ENCODE measurements at places on chromosomes 12 and 14. TPM values are rescaled to one million over a fixed set of nuclear protein-coding genes. Genes with fewer than 3 reads are reported as not detected.

DNA sequence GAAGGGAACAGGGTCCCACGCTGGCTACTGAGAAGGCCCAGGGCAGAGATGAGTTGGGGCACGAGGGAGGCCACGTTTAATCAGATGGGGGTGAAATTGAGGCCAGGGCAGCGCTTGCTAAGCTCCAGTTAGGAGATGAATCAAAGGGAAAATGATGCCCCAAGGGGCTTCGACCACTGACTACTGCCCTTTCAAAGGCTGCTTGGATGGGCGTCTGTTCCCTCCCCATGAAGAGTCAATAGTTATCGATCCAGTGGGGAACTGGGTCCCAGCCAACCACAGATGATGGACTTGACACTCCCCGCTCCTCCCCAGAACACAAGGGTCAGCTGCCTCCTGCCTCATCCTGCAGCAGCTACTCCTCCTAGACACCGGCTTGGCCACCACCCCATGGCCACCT lies 55.6 kb downstream of the ESRRB start:
- H3K4me3 ChIP-seq: no peak overlapping the region
- DNase-seq: no peak
- H3K36me3 ChIP-seq: no peaks in the 10 kb centered on the region
- H3K4me1 ChIP-seq: no peaks in the 10 kb centered on the region

TRIM9 gene
- total RNA-seq: 2.4 TPM

GRCh38 chr12:27422697-27423096 lies 23.8 kb upstream of the SMCO2 start:
- H3K27ac ChIP-seq: no peak overlapping the region
- DNase-seq: no peak
- no peaks in the 10 kb centered on the region for H3K27me3 ChIP-seq
- H3K36me3 ChIP-seq: peaks cover 2% of the 10 kb centered on the region

DNA sequence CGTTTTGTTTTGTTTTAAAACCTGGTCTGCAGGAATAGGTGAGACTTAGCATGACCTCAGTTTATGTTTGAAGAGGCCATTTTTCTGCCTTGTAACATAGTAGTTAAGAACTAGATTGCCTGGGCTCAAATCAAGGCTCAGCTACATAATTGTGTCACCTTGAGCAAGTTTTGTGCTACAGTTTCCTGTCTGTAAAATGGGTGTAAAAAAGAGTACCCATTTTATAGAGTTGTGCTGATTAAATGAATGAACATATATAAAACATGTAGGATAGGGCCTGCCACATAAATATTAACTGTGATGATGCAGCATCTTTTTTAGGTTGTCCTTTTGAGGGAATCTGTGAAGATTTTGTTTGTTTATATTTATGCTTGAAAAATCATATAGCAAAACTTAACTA lies 7.2 kb downstream of the WNK1 start:
- H3K4me3 ChIP-seq: peak overlapping the region; percentile 25
- H3K27ac ChIP-seq: peak overlapping the region; percentile 73
- peaks cover 66% of the 10 kb centered on the region for H3K4me1 ChIP-seq
- peaks cover 54% of the 10 kb centered on the region for H3K36me3 ChIP-seq
- DNase-seq: no peak

DNA sequence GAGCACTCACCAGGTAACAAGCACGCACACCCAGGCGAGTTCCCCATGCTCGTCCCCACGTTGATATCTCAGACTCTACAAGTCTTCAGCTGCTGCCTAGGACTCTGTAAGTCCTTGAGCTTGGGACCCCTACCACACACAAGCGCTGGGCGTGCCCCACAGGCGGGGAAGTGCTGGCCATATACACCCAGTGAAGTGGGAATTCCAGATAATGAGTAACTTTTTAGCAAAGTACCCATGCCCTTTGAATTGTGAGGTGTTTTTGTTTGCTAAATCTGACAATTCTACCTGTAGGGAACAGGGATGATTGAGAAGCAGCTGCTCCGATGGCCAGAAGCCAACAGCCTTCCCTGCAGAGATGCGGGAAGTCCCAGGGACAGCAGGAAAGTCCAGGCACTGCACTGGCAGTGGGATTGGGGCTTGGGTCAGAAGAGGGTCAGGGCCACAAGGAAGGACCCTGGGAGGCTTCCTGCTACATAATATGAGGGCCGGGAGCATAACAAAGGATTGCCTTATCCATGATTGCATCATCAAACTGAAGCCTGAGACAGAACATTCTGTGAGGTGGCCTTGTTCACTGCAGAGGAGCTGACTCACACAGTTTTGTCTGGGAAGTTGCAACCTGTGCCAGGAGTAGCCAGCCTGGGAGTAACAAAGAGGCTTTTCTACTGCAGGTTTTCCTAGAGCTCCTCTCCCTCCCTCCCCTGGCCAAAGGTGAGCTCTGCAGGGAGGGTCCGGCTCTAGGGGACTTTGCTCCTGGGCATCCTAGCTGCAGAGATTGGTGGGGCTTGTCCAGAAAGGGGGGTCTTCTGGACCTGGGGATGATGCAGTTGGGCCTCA lies 13.2 kb upstream of the SERPINA3 start:
- H3K4me3 ChIP-seq: no peak overlapping the region
- no peaks in the 10 kb centered on the region for H3K4me1 ChIP-seq
- no peak overlapping the region for H3K27ac ChIP-seq
- no peaks in the 10 kb centered on the region for H3K36me3 ChIP-seq

LBHD2 gene
- total RNA-seq: not detected

PRR13 gene
- 266 TPM for total RNA-seq

SYCP3 gene
- total RNA-seq: not detected

CIROP gene
- total RNA-seq: not detected

CLEC4D gene
- total RNA-seq: not detected

GRCh38 chr12:74489543-74489942 lies 48.1 kb upstream of the ATXN7L3B start:
- DNase-seq: no peak
- peaks cover 10% of the 10 kb centered on the region for H3K4me1 ChIP-seq
- H3K4me3 ChIP-seq: no peak overlapping the region
- H3K27ac ChIP-seq: no peak overlapping the region

DNA sequence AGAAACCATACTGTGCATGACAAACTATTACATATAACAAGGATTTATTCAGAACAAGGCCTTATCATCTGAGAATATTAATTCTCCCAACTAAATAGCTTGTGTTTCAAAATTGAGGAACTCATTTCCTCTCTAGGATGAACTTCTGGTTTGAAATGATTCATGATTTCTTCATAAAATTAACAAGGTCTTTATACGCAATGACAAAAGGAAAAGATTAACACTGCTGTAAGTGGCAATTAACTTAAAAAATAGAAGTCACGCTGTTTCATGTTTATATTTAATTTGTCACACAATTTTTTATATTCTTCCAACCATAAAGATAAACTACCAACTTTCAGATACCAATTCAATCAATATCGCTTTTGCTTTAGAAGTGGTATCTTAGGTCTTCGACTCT lies 80.8 kb downstream of the GRIP1 start:
- H3K27me3 ChIP-seq: no peaks in the 10 kb centered on the region
- no peaks in the 10 kb centered on the region for H3K36me3 ChIP-seq
- DNase-seq: no peak
- no peak overlapping the region for H3K4me3 ChIP-seq

DNA sequence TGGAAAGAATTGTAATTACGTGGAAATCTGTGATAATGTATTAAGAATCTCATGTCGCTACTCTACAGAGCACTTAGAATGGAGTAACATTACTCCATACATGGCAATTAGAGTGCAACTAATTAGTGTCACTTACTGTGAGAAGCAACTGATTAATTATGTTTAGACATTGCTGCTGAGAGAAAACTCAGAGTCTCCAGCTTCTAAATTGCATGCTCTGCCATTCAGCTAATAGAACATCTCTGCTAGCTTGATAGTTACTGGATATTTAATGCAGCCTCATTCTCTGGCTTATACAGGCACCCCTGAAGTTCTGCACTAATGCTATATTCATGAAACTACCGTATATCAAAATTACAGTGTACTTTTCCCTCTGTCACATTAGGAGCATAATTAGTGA lies 338.4 kb downstream of the ADAMTS20 start:
- peaks cover 2% of the 10 kb centered on the region for H3K4me1 ChIP-seq
- H3K27me3 ChIP-seq: no peaks in the 10 kb centered on the region
- DNase-seq: no peak
- no peak overlapping the region for H3K27ac ChIP-seq
- H3K36me3 ChIP-seq: no peaks in the 10 kb centered on the region

PTPRB gene
- not detected for total RNA-seq

DNA sequence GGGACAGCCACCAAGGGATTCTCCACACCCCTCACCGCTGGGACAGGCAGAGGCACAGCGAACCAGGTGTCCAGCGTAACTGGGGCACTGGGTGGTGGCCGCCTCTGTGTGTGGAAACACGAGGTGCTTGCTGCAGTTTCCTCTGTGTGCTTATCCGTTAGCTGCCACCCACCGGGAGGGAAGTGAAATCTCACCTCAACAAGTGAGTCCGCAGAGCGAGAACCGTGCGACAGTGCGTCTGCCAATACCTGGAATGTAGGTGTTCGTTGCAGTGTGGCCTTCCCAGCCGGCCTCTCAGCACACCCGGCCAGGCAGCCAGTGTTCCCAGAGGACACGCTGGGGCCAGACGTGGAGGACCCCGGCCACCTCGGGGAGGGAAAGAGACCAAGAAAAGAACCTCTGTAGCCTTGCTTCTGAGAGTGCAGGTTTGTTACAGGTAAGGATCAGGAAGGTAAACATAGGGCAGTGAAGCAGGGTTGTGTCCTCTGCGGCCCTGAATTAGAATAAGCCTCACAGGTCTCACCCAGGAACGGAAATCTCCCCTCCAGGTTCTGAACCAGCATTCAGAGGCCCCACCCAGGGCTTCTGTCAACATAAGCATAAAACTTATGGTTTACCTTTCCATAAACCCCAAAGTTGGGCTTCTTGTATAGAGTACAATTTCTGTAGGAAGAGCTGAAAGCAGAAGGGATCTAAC lies 1.5 kb downstream of the BCL2L14 start:
- peaks cover 13% of the 10 kb centered on the region for H3K4me1 ChIP-seq

GRCh38 chr14:84894254-84894653 lies 635.7 kb upstream of the FLRT2 start:
- H3K4me3 ChIP-seq: no peak overlapping the region
- no peaks in the 10 kb centered on the region for H3K4me1 ChIP-seq
- H3K27me3 ChIP-seq: no peaks in the 10 kb centered on the region
- no peak overlapping the region for H3K27ac ChIP-seq
- H3K36me3 ChIP-seq: no peaks in the 10 kb centered on the region

WSCD2 gene
- total RNA-seq: not detected

LDHB gene
- 1,852 TPM for total RNA-seq

- peaks cover 9% of the 10 kb centered on the region for H3K36me3 ChIP-seq
- peak overlapping the region; percentile 80 for H3K4me3 ChIP-seq
- H3K27me3 ChIP-seq: no peaks in the 10 kb centered on the region
- DNase-seq: peak; percentile 71
Observed at GRCh38 chr12:7130701-7131501, 730 bp downstream of the CLSTN3 start.

SENP1 gene
- total RNA-seq: 44.4 TPM

DNA sequence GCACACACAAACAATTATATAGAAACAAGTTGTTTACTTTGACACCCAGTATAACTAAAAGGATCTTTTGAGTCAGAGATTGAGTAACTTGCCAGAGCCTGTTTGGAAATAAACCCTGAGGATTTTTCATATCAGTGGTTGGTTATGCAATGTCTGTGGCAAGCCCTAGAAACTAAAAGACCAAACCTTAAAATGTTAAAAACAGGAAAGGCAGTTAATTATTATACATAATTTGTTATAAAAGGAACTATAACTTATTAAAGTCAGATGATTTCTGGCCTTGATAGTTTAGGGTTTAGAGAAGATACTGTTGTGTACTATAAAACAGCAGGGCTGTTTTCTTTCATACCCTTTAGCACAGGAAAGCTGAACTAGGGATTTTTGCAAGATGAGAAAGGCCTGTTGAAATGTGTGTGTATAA lies 44.1 kb downstream of the PSEN1 start:
- no peak overlapping the region for H3K4me3 ChIP-seq
- H3K36me3 ChIP-seq: peaks cover 23% of the 10 kb centered on the region
- peak overlapping the region; percentile 1 for H3K27ac ChIP-seq
- no peak for DNase-seq
- no peaks in the 10 kb centered on the region for H3K27me3 ChIP-seq

- H3K4me1 ChIP-seq: no peaks in the 10 kb centered on the region
- H3K36me3 ChIP-seq: no peaks in the 10 kb centered on the region
- no peaks in the 10 kb centered on the region for H3K27me3 ChIP-seq
- no peak overlapping the region for H3K27ac ChIP-seq
Observed at GRCh38 chr12:24649634-24650033, 299.3 kb downstream of the BCAT1 start.

DNA sequence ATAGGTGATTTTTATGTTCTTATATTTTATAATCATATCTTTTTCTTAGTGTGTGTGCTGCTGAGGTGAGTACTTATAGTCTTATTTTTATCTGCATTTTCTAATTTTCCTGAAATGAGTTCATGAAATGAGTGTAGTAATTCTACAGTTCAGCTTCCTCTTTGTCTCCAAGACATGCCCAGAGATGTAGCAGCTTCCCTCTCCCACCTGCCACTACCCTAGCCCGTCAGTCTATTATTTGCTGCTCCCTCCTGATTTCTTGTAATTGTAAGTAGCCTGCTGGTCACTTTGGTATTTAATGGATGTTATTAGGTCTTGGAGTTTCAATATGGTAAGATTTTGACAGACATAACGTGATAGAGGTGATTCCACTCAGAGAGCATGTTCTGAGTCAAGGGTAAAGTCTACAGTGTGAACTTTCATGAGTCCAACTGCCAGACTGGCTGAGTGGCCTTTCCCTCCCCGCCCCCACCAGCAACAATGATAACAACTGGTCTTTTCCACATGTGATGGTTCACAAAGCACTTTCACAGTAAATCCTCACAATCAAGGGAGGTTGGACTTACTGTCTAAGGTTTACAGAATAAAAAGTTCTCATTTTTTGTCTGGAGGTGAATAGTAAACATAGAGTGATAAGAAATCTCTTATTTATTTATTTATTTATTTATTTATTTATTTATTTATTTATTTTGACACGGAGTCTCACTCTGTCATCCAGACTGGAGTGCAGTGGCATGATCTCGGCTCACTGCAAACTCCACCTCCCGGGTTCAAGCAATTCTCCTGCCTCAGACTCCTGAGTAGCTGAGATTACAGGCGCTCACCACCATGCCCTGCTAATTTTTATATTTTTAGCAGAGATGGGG lies 4.2 kb upstream of the RIPK3 start:
- DNase-seq: no peak
- peaks cover 16% of the 10 kb centered on the region for H3K27me3 ChIP-seq
- H3K4me3 ChIP-seq: no peak overlapping the region
- no peak overlapping the region for H3K27ac ChIP-seq

KLRC2 gene
- total RNA-seq: not detected

GRCh38 chr12:124406043-124406442 lies 111.2 kb downstream of the RFLNA start:
- H3K27me3 ChIP-seq: no peaks in the 10 kb centered on the region
- no peak overlapping the region for H3K27ac ChIP-seq
- H3K4me3 ChIP-seq: no peak overlapping the region
- DNase-seq: no peak
- peaks cover 2% of the 10 kb centered on the region for H3K4me1 ChIP-seq

Measured in activated CD4-positive, alpha-beta T cell treated with anti-CD3 and anti-CD28 coated beads for 36 hours (primary cell).